Epithelial cell of proximal tubule (primary cell): ENCODE measurements at places on chromosomes 6 and 20. TPM values are rescaled to one million over a fixed set of nuclear protein-coding genes. Genes with fewer than 3 reads are reported as not detected.

DNA sequence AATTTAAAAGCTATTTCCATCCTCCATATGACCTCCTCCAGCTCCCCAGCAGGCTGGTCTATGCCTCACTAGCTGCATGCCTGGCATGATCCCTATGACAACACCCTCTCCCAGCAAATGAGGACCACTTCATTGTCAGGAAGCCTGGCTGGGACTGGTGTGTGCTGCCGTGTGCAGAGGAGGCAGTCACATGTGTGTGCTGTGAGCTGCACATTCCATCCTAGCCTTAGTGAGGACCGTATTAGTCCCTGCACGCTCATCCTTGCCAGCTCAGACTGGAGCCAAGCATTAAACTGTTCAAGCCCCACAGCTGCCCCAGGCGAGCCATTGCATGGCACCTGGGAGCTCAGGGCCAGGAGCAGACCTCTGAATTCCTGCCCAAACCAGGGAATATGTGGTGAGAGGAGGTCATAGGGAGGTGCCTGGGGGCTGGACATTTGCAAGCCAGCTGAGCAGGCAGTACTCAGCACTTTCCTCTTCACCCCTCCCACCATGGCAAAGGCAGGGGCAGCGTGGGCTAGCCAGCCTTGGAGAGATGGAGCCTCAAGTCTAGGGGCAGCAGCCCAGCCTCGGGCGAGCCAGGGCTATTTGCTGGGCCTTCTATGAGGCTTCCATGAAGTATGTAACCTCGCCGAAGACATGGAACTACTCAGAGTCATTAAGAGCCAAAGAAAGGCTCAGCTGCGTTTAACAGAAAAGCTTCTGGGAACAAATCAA lies 8.7 kb upstream of the CCN5 start:
- no peak for DNase-seq

GRCh38 chr6:158847012-158847529 lies 27.9 kb upstream of the EZR start:
- no peak for DNase-seq

DNA sequence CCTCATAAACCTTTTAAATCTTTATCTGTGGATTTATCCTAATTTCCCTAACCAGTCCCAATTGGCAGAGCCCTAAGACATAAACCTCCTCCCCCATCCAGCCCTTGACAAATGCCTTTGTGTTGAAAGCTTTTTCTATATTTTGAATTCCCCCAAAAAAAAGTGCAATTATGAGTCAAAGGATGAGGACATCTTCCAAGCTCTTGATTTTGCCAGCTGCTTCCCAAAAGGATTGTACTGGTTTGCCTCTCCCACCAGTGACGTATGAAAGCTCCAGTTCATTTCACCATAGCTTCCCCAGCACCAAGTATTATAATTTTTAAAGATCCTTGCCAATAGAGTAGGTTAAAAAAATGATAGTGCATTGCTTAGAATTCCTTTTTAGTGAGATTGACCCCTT lies 38.9 kb downstream of the SIRPA start:
- no peak for DNase-seq

- DNase-seq: no peak
These were observed 137.2 kb upstream of the ARMC2 start for GRCh38 chr6:108711071-108711470.

DNA sequence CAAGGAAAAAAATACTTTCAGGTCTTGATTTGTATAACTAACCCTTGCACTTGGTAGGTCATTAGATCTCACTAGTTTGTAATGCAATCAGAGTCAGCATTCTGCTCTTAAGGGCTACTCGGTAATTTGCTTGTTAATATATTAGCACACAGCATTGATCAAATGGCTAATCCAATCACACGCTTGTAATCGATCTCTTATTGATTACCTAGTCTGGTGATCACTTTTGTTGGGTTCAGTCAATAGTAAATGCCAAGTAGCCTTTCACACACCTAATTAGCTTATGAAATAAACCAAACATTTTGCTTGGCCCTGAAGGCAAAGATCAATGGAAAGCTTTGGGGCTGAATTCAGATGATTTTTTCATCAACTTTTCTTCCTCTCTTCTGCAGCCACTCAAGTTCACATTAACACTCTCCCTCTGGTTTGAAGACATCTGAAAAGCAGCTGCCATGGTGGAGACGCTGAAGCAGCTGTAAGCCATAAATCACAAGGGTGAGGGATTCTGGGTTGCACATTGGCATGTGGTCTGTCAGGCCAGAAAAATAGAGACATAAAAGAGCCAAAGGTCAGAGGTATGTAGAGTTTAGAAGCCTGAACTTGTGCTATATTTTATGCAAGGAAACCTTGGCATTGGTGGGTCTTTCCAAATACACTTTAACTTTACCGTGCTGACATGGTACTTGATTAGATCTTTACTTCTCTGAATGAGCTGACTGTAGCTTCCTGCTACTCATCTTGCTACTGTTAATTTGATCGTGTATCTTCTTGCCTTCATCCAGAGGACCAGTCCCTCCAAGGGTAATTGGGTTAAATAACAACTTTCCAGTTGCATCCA lies 234.4 kb downstream of the SIM1 start:
- DNase-seq: no peak

GRCh38 chr6:56766806-56767178 lies 124.1 kb upstream of the DST start:
- no peak for DNase-seq

DNA sequence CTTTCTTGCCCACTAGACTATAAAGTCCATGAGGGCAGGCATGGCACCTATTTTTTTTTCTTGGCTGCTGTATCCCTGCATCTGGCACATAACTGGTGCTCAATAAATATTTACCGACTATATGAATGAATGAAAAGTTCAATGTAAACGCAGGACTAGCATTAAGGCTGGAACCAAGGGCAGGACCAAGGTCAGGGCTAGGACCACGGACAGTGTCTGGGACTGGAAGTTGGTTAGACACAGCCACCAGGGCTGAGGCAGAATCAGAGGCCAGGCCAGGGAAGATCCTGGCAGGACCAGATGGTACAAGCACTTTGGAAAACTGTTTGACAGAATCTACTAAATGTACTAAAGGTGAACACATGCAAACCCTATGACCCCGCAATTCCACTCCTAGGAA lies 3.7 kb downstream of the TNXB start:
- DNase-seq: no peak

GRCh38 chr20:62736026-62736406 lies 27.4 kb downstream of the NTSR1 start:
- no peak for DNase-seq

DNA sequence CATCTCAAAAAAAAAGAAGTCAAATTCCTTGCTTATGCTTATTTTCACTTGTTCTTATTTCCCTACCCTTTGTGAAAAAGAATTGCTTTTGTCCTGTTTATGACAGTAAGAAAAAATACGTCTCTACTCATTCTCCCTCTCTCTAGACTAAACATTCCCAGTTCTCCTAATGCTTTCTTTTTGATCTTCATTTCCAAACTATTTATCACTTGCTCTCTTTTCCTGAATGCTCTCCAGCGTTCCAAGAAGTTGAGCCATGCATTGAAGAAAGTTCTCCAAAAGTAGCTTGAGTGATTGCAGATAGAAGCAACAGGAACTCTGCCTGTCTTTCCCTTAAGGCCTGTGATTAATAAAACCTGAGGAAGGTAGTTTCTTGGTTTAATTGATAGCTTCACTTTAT lies 53.1 kb upstream of the TMEM170B start:
- no peak for DNase-seq

- no peak for DNase-seq
These were observed 27.6 kb upstream of the CDKN1A start for GRCh38 chr6:36650848-36651478.

The RUNX2 gene
- total RNA-seq: 12.7 and 13.1 TPM in 2 replicates
